ENCODE measurements at places on chromosomes 7 and 10. TPM values are rescaled to one million over a fixed set of nuclear protein-coding genes. Genes with fewer than 3 reads are reported as not detected.

Gene PRRT4
- 0.56 TPM for total RNA-seq

Gene EPC1
- total RNA-seq, result 25.9 TPM

Gene SFTPA2
- total RNA-seq, result not detected

Gene PRF1
- not detected for total RNA-seq

Gene CPA5
- total RNA-seq, result not detected

Gene PIP
- not detected for total RNA-seq

Gene GIMAP5
- not detected for total RNA-seq

Gene SORBS1
- total RNA-seq, result 35.9 TPM

Gene PKD2L1
- not detected for total RNA-seq

Gene UNCX
- not detected for total RNA-seq

Gene ZMIZ2
- total RNA-seq, result 46.1 TPM

Gene CYP3A4
- total RNA-seq, result not detected

Gene TM9SF3
- 72.5 TPM for total RNA-seq

Gene OR9A4
- total RNA-seq, result 1.6 TPM

DNA sequence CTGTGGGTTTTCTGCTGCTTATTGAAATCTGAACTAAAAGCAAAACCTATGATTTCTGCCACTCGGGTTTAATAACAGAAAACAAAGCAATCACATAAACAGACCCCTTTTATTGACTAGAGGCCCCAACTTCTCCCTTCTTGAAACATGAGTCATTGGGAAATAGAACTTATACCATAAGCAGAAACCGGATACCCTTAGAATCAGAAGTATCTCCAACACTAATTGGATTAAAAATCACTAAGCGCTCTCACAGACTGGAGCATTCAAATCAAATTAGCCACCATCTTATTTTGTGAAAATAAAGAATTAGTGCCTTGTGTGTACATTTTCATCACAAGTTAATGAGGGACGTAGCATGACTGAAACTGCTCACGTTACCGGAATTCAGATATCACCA lies 206.9 kb downstream of the WDR11 start:
- DNase-seq, result no peak

GRCh38 chr10:95363303-95363912 lies 72.6 kb upstream of the PDLIM1 start:
- peak; percentile 85 for DNase-seq

DNA sequence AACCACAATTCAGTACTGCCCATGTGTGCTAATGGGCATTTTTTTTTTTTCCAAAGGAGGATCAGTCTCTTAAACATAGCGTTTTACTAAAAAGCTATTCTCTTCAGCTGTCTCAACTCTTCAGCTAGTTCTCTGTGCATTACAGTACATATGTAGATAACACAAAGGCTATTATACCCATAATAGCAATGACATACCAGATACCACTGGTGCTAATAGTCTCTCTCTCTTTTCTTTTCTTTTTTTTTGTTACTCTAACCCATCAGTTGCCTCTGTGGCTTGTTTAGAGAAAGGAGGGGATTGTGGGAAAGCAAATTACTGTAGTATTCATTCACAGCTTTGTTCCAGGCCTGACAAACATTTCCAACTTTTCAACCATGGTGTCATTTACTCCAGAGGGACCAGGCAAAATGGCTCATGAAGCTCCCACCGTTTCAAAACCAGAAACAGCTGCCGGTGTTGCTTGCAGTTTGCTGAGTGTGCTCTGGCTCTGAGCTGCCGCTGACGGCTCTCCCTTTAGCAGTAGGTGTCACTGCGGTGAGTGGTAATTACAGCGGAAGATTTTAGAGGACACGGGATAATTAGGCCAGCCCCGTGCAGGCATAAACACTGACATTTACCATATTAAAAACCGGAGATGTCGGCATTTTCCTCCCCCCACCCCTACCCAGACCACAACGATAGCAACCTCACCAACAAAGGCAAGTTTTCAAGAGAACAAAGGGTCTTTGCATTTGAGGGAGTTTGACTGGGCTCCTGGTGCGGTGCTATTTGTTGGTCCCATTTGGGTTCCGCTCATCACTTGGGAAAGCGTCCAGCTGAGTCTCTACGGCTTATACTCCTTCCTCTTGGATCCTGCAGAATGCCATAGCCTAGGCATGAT lies 1005.5 kb downstream of the KCNMA1 start:
- peak; percentile 36 for DNase-seq

GRCh38 chr7:80127412-80128160 lies 7.0 kb upstream of the GNAI1 start:
- DNase-seq, result peak; percentile 91

DNA sequence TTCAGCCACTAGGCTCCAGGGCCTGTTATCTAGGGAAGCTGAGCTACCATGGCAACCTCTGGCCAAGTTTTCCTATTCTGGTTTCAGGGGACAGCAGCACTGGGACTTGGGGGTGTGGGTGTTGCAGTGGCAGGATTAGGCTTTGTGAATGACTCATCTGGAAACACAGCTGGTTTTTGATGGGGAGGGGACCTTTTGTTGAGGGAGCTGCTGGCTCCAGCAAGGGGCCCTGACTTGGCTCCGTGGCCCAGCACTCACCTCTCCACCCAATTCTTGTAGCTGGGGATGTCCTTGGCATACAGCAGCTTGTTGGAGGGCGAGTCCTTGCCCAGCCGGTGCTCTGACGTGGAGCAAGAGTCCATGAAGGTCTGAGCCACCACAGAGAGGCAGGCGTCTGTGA lies 435.9 kb downstream of the PLXNA4 start:
- DNase-seq, result no peak

GRCh38 chr10:66835400-66835799 lies 90.4 kb upstream of the LRRTM3 start:
- DNase-seq, result no peak

- DNase-seq, result no peak
Measured at GRCh38 chr10:116774728-116775151, 32.4 kb upstream of the HSPA12A start.

DNA sequence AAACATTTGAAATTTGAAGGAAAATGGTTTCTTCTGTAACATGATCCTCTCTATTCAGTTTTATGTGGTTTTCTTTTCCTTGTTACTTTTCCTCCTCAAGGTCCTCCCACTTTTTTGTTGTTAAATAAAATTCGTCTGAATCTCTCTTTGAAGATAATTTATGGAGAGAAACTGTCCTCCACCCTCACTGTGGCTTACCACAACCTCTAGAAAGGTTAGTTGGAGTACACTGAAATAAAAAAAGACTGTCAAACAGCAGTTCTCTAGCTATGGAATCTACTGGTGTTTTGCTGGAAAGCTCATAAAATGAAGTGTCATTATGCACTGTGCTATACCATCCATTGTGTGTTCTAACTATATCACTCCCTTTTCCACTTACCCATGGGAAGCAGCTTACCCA lies 189.4 kb downstream of the HDAC9 start:
- no peak for DNase-seq

DNA sequence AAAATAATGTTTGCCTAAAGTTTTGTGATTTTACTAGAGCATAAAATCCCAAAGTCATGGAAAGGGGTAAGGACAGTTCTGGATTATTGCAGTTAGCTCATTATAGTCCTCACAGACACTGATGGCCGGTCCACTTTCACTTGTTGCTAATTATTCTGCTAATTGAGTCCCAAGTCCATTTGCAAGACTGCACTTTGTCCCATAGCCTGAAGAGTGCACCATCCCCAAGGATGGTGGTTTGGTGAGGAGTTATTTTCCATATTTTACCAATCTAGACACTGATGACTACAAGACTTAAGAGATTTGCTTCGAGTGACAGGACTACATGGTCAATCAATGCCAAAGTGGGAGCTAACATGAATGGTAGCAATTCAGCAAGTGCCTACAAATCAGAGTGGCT lies 181.8 kb upstream of the CACNA2D1 start:
- no peak for DNase-seq

- no peak for DNase-seq
Measured at GRCh38 chr10:101400585-101400984, 46.6 kb downstream of the BTRC start.

DNA sequence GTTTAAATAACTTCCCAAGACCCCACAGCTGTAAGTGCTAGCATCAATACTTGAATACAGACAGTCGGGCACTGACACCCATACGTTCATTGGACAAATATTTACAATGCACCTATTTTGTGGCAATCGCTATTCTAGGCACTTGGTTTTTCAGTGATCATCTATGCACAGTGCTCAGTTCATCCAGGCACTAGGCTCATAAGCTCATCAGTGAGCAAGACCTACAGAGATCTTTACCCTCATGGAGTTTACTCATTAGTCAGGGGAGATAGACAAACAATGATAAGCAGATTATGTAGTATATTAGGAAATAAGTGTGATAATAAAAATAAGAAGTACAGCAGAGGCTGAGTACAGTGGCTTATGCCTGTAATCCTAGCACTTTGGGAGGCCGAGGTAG lies 7.6 kb upstream of the DHTKD1 start:
- no peak for DNase-seq

GRCh38 chr10:107028236-107028635 lies 136.3 kb downstream of the SORCS1 start:
- no peak for DNase-seq

GRCh38 chr10:77165445-77166208 lies 472.0 kb downstream of the KCNMA1 start:
- DNase-seq, result peak; percentile 89

GRCh38 chr10:7000061-7000460 lies 410.8 kb downstream of the SFMBT2 start:
- DNase-seq, result no peak

- no peak for DNase-seq
Measured at GRCh38 chr7:17983221-17984062, 43.1 kb upstream of the SNX13 start.

DNA sequence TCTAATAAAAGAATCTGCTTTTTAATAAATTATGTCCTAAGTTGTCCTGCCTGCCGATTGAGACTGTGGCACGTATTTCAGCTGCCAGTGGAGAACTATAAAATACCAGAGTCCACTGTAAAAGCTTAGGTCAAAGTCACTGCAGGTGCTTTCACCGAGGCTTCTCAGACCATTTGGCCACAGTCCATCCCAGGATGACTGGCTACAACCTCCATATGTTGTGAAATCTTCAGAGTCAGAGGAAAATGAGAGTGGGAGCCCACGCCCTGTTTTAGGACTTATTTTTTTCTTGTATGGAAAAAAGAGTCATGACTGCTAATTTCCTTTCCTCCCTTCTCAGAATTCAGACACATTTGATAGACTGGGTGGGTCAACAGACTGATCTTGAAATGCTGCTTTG lies 182.9 kb downstream of the ANK3 start:
- DNase-seq, result no peak

- DNase-seq, result no peak
Measured at GRCh38 chr10:96747734-96748550, 27.6 kb upstream of the PIK3AP1 start.

- no peak for DNase-seq
Measured at GRCh38 chr10:73339436-73339835, 19.2 kb downstream of the CFAP70 start.

- no peak for DNase-seq
Measured at GRCh38 chr7:132377015-132377414, 199.3 kb downstream of the PLXNA4 start.

- DNase-seq, result no peak
Measured at GRCh38 chr7:92843034-92843760, 6.8 kb upstream of the CDK6 start.

DNA sequence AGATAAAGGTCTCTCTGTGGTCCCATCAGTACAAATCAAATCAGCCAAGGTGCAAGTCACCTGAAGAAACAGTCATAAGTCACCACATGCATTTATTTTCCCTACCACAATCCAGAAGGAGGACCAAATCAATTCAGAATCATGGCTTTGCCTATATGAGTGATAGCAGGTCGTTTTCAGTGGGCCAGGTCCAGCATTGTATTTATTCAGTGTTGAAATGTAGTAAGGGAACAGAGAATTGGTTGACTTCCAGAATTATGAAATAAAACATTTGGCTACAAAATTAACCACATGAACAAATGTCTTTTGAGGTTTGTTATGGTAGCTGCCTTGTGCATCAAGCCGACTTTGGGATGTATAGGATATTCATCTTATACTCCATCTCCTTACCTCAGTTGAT lies 88.4 kb downstream of the POLR1F start:
- DNase-seq, result no peak

GRCh38 chr10:121665809-121666208 lies 67.6 kb upstream of the FGFR2 start:
- no peak for DNase-seq

- no peak for DNase-seq
Measured at GRCh38 chr10:5573319-5573950, 48.7 kb downstream of the CALML3 start.

- DNase-seq, result no peak
Measured at GRCh38 chr7:64869912-64870562, 33.0 kb upstream of the ZNF273 start.

DNA sequence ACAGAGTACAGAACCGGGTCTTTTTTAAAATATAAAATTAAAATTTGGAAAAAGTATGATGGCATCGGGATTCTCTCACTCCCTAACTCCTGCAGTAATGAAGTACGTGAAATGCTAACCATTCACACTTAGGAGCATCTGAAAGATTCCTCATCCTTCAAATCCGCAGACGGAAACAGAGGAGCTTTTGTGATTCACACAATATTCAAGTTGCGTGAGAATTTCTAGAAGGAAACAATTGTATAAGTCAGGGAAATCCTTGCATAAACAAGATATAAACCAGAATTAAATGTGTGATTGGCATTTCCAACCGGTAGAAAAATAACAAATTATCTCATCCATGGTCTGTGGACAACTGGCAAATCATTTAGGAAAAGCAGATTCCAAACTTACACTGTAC lies 103.2 kb upstream of the ADAM12 start:
- DNase-seq, result no peak

GRCh38 chr7:77484785-77485184 lies 52.3 kb upstream of the PTPN12 start:
- no peak for DNase-seq

GRCh38 chr10:112716924-112717413 lies 233.1 kb upstream of the TCF7L2 start:
- DNase-seq, result no peak

DNA sequence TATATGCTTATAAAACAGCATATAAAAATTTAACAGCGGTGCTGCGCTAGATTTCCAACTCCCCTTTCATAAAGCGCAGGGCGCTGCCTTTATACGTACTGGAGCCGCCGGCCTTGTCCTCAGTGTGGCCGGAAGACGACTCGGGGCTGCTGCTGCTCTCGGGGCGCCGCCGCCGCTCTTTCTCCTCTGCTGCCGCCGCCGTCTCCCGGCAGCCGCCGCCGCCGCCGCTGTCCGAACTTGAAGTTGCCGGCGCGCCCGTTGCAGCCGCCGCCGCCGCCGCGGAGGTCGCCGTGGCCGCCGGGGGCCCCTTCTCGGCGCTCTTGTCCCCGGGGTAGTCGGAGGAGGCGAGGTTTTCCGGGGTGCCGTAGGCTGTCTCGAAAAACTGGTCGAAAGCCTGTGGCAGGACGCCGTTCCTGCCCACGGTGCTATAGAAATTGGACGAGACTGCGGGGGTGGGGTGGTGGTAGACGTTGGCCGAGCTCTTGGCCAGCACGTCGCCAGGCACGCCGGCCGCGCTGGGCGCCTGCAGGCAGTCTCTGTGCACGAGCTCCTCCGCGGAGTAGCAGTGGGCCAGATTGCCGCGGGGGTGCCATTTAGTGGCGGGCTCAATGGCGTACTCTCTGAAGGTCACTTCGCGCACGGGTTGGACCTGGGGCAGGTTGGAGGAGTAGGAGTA lies 557 bp downstream of the HOXA11 start:
- peak; percentile 76 for DNase-seq
